RWPE2 (cell line): ENCODE measurements at places on chromosomes 3 and 15.

- no peak for DNase-seq
These were observed 73.8 kb downstream of the FHIT start for GRCh38 chr3:61177450-61177849.

DNA sequence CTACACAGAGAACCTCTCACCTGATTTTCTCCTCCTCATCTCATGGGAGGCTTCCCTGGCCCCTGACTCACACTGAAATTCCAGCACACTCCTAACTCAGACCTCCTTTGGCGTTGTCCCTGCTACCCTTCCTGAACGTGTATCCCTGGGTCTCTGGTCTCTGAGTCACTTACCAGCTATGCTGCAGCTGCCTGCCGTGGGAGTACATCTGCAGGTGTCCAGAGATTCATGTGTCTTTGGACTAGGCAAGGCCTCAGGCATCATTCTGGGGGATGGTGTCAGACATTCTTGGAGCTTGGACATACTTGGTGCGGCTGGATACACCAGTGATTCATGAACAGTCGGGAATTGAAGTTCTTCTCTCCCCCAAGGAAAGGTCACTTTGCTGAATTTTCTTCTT, 148.8 kb upstream of the TRIM42 start:
- DNase-seq, result peak; percentile 96

DNA sequence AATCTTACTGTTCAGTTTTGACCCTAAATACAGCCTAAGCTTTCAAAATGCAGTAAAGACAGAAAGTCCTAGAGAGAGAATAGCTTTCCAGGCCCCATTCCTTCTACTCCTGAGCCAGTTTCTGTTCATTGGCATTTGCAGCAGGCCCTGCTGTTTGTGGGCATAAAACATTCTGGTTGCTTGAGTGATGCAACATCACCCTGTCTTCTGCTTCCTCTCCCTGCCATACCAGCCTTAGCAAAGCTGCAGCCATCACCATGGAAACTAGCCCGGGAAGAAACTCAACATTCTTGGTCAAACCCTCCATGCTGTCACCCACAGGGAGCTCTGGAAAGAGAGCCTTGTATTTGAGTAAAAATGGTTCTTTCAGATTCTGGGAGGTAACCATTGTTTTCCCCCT, 325.7 kb downstream of the MAGI1 start:
- DNase-seq, result no peak

DNA sequence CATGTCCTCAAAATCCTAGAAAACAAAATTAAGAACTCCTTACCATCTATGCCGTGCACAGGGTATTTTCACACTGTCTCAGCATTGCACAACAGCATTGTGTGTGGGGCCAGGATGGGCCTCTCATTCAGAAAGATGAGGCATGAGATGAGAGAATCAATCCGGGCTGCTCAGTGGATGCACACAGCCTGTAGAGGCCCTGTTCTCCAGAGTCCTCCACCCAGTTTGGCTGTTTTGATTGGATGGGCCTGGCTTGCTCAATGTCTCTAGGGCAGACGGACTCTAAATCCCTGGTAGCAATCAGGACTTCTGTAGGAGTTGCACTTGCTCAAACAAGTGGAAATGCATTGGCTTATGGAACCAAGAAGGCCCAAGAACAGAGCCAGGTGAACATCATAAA, 20.2 kb upstream of the CPNE9 start:
- DNase-seq, result no peak

DNA sequence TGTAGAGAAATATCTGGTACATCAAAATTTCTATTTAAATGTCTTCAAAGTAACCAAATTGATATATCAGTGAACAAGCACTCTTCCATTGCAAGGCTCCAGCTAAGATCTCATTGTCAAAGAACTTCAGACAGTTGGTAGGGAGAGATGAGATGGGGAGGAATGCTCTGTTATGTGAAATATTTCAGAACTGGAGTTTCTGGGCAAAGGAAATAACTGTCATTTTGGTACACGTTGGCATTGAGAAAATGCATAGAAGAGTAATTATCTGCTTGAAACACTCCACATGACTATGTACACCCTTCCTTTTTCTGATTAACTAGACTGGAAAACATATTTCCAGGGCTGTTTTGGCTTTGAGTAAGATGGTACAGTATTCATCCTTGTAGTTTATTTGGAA, 297.5 kb upstream of the RASGRP1 start:
- no peak for DNase-seq

GRCh38 chr3:57068437-57069089, 8.1 kb downstream of the SPATA12 start:
- DNase-seq, result peak; percentile 78

DNA sequence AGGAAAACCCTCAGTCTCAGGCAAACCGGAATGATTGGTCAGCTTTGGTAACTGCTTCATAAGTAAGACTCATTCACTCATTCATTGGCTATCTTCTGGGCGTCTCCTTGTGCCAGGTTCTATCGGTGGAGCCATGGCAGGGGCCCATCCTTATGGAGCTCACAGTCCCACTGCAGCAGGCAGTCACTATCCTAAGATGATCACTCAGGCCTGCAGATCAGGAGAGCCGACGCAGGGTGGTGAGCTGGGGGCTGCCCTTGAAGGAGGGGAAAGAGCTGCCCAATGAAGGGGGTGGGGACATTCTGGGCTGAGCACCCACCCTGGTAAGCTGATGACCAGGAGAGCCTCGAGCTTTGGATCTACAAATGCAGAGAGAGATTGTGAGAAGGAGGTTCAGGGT, 20.5 kb upstream of the FGD5 start:
- no peak for DNase-seq

DNA sequence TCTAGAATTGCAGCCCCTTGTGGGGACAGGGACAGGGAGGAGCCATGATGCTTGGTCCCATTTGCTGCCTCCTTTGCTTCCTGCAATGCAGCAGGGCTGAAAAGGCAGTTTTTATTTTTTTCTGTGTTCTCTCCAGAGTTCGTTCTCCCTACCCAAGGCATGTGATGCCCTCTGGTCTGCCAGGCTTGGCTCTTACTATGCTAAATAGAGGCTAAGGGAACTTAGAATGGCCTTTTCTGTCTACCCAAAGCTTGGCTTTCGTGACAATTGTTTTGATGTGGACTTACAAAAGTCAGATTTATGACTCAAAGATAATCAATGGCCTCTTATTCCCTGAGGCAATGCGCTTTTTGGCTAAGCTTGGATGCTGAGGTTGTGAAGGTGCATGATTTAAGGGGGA, 293.3 kb upstream of the TBL1XR1 start:
- DNase-seq, result no peak

DNA sequence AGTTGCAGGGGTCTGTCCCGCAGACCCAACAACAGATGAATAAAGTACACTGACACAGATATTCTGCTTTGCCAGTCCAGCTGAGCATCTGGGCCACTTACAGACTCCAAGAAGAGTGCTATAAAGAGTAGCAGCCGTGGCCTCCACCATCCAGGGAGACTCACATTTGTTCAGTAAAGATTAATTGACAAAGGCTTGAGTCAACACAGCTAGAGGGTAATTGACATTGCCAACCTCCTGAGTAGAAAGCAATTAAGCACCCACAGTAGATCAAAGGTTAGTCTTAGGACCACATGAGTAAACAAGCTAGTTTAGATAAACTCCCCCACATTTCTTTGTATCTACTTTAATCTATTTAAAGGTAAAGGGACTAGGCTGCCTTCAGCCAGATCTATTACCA, 16.3 kb upstream of the CRTC3 start:
- no peak for DNase-seq

- no peak for DNase-seq
These were observed 11.6 kb downstream of the GALNT15 start for GRCh38 chr3:16186086-16186485.

DNA sequence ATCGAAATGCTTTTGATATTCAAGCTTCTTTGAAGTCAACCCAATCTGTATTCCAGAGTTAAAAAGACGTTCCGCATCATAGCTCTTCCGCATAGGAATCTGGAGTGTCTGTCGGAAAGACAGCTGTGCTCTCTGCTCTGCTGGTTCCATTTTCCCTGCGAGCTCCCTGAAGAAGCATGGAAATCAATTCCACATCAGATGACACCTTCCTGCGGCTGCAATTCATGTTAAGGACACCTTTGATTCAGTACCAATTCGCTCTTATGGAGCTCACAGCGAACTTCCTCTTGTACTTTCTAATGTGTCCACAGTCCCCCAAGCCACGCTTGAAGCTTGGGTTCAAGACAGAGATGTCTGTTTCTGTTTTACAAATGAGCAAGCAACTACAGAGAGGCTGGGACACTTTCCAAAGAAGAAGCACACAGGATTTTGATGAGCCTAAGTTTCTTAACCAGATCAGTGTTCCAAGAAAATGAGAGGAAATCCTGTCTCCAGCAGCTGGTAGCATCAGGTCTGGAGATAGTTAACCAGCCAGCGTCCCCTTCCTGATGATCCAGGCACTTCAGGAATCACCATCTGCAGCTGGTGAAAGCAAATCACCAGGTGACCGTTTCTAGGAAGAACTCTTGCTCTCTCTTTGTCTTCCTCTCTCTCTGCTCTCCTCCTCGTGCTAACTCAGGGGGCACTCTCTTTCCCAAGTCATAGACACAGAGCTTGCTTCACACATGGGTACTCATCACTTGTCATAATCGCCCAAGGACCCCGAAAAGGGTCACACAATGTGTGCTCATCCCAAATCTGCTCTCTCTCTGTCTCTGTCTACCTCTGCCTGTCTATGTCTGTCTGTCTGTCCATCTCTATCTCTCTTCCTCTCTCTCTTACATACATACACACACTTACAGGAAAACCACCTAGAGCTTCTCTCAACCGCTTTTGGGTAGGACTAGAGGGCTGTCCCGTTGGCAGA, 281.8 kb downstream of the FAM43A start:
- DNase-seq, result no peak

DNA sequence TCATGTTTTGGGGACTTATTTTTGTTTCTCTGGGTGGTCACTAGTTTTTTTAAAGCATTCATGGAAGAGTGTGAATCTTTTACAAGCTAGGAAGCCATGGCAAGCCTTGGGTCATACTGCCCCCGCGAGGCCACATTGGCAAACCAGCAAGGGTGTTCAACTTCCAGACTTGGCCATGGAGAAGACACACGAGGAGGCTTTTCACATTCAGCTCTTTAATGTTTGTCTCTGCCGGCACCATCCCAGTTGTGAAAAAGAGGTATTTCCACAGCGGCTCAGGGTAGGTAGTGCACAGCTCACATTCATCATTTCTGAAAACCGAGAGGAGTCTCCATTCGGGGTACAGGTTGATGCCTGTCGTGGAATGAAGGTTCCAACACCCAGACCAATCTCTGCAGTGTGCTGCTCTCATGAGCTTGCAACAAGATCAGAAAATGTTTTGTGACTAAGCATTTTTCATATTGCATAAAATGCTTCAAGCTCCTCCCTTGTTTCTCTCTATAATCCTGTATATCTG, 7.7 kb downstream of the CCR5 start:
- no peak for DNase-seq

GRCh38 chr3:44827196-44827595, 34.5 kb upstream of the TMEM42 start:
- DNase-seq, result no peak

DNA sequence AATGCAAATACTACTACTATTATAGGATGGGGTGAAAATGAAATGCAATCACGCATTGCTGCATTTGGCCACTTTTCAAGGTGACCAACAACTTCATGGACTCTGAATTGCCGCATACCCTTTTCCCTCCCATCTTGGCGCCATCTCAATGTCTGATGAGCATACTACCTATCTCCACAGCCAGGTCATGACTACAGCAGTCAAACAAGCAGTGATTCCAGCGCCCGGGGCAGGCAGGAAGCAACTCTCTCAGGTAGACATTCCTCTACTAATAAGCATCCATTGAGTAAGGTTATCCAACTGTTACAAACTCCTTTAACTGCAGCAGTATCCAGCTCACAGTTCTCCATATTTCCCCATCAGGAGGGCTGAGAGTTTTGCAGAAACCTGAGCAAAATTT, 155.4 kb downstream of the ADAMTS17 start:
- DNase-seq, result no peak

DNA sequence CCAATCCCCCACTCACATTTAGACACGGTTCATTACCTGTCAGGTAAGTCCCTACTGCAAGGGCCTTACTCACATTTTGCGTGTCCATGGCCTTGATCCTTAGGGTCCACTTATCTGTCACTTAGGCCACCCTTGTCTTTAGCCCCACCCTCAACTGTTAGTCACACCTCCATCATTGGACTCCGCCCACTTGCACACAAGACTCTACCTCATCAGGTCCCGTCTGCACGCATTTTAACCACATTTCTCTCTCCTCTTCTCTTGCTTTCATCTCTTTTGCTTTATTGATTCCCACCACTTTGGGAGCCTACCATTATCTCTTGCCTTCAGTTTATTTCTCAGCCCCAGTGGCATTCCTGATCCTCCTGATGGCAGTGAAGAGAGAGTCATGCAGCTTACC, at the start of gene IQCF6:
Gene IQCF6 (minus strand): TSS at position 101 of the 400 bp plus-strand sequence. CDS start 13 bp downstream, at position 88.
- DNase-seq, result no peak
